A172 (cell line): ENCODE measurements at places on chromosomes 6 and 20.

GRCh38 chr20:37755665-37756064, 61.8 kb downstream of the CTNNBL1 start:
- no peak for DNase-seq

- no peak for DNase-seq
Measured at GRCh38 chr6:79082304-79082703, 4.2 kb upstream of the PHIP start.

DNA sequence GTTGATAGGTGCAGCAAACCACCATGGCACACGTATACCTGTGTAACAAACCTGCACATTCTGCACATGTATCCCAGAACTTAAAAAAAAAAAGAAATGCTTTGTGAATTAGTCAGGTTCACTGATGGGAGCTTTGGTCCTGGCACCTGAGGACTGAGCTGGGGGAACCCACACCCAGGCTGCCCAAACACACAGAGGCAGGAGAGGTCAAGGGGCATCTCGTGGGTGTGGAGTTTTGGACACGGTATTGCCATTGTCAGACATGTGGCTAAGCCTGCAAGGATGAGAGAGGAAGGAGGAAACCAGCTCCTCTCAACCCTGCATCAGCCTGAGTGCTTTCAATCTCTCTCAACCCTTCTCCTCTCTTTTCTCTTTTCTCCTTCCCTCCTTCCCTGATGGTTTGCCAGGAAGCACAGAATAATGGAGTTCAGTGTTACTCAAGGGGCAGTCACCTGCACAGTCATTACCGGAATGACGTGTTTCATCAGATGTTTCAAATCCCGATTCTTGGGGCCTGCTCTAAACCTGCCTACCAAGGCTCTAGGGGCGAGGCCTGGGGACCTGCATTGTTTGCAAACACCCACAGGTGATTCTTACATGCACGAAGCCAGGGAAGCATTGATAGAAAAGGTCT, 89.9 kb upstream of the NEDD9 start:
- DNase-seq: no peak

GRCh38 chr6:42781546-42781795, 381 bp upstream of the BICRAL start:
- no peak for DNase-seq

DNA sequence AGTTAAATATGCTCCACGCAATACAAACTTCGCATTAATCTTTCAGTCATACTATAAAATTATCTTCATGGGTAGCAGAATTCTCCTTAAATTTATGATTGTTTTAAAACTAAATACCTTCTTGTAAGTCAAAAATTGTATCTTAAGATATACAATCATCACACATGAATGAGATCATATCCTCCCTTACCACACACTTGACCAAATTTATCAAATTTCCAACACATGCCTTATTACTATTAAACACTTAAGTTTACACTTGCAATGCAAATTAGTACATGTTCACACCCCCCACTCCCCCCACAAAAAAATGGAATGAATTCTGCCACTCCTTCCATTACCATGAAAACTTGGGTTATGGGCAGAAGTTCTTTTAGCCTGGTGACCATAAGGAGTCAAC, 13.8 kb downstream of the RANBP9 start:
- DNase-seq: no peak
